ENCODE measurements at places on chromosomes 2 and 18. TPM values are rescaled to one million over a fixed set of nuclear protein-coding genes. Genes with fewer than 3 reads are reported as not detected.

- no peak for DNase-seq
Observed at GRCh38 chr18:11327391-11328009, 178.1 kb upstream of the PIEZO2 start.

DNA sequence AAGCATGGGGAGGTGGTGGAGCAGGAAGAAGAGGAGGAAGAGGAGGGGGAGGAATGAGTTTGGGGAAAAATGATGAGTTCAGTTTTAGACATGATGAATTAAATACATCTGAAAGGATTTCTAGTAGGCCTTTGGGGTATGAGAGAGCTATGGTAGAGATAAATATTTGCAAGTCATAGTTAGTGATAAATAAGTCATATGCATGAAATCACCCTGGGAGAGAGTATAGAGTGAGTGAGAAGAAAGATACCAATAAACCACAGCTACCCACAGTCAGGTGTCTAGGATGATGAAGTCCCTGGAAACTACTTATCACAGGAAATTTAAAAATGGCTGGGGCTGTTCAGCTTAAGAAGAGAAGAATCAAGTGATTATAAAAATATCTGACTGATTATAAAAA is 240.5 kb downstream of the RDH14 start:
- DNase-seq, result no peak

UGT1A5 gene
- total RNA-seq, result not detected

DNA sequence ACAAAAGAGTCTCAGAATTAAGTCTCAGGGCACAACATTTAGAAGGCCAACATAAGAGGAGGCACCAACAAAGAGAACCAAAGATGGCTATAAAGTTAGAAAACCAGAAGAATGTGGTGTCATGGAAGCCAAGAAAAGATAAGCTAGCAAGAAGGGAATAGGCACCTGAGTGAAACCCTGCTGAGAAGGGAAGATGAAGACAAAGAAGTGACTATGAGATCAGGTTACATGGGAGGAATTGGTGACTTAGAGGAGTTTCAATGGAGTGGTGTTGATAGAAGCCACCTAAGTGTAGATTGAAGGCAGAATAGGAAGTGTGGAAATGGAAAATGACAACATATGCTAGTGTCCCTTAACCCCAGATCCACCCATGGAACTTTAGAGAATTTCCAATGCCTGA is 327.6 kb upstream of the KCNJ3 start:
- DNase-seq, result no peak

DNA sequence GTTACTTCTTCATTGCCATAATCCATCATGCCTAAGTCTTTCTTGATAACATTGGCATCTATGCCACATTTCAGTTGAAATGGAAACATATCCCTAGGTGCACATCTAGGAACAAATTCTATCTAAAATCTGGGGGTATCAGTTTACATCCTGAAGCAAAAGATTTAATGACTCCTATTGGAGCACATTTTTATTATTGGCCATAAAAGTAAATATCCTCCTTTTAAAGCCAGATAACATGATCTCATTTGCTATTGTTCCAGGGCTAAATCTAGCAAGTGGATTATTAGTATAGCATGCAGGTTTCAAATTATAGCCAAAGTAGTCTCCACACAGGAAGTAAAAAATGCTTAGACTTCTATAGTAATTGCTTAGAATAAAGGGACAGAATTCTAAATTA is 193.2 kb downstream of the CDH2 start:
- DNase-seq, result no peak

TFPI gene
- 80.5 TPM for total RNA-seq

DNA sequence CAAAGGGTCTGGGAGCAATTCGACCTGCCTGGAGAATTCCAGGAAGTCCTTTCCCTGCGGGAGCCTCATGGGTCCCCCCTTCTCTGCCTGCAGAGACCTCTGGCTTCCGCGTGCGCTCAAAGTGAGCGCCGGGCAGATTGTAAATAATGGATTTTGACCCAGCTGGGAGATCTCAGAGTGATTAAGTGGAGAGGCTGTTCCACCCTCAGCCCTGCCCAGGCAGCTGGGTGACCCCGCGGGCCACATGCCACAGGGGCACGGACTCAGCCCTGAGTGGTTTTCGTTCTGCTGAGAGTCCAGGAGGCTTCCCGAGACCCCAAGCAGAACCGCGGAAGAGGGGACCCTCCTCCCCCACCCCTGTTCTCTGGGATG is 1.2 kb downstream of the KCNG2 start:
- no peak for DNase-seq

ARHGAP25 gene
- 8.4 TPM for total RNA-seq

C1QL2 gene
- total RNA-seq, result not detected

DNA sequence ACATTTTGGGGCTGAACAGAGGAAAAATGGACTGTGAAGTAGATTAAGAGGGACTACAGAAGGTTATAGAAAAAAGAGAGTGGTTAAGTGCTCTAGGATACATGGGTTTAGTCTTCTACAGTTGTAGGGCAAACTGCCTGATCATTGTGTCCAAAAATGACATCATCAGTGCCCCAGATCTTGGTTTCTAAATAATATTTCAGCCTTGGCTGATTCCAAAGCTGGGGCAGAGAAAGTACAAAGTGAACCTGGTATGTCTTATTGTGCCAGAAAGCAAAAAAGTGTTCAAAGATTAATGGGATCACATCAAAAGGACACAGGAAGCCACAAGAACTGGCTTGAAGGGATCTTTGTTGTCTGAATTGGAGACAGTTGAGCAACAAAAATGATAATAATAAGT is 97.1 kb upstream of the ZNF521 start:
- no peak for DNase-seq

HOXD8 gene
- 3.7 TPM for total RNA-seq

Measured in omental fat pad (tissue), 4 donors.